ENCODE measurements at places on chromosomes 5 and 9. TPM values are rescaled to one million over a fixed set of nuclear protein-coding genes. Genes with fewer than 3 reads are reported as not detected.

GRCh38 chr5:131209506-131210150, 38.9 kb downstream of the LYRM7 start:
- DNase-seq: no peak

DNA sequence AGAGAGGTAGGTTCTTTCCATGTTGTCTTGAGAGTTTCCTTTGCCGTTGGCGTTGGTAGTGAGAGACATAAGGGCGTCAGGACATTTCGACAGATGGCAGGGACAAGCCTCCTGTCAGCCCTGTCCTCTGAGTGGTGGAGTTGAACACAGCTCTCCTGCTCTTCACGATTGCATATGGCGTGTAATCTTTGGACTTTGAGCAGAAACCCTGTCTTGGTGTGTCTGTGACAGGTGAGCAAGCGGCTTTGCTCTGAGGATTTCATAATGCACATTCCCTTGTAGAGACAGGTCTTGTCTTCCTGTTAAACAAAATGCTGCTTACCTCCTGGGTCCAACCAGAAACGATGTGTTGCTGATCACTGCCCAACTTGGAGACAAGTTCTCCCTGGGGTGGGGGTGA, 146.5 kb downstream of the NXNL2 start:
- DNase-seq: no peak

DNA sequence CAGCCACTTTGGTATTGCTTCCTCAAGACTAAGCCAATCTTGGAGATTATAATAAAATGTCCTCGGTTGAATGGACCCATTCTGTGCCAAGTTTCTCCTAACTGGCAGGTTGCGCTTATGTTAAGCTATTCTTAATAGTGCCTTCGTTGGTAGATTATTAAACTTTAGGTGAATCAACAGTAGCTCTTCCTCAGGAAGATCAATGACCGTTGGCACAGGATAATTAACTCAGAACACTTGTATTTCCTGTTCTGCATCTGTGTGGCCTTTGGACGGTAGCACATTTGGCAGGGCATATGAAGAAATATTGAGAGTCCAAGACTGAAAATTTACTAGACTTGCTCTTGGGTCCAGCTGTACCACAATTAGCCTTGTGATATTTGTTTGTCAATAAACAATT, 402.9 kb downstream of the MLLT3 start:
- no peak for DNase-seq

The COL23A1 gene
- 4.6 TPM for total RNA-seq

The PARP8 gene
- total RNA-seq: 14.5 TPM

GRCh38 chr9:14323985-14324650, 10.2 kb upstream of the NFIB start:
- DNase-seq: no peak

- DNase-seq: no peak
Observed at GRCh38 chr5:123094919-123095797, 6.1 kb downstream of the PRDM6 start.

All from skin of body (tissue), 3 donors.